NCI-H146 (cell line): ENCODE measurements at places on chromosomes 12 and 14.

DNA sequence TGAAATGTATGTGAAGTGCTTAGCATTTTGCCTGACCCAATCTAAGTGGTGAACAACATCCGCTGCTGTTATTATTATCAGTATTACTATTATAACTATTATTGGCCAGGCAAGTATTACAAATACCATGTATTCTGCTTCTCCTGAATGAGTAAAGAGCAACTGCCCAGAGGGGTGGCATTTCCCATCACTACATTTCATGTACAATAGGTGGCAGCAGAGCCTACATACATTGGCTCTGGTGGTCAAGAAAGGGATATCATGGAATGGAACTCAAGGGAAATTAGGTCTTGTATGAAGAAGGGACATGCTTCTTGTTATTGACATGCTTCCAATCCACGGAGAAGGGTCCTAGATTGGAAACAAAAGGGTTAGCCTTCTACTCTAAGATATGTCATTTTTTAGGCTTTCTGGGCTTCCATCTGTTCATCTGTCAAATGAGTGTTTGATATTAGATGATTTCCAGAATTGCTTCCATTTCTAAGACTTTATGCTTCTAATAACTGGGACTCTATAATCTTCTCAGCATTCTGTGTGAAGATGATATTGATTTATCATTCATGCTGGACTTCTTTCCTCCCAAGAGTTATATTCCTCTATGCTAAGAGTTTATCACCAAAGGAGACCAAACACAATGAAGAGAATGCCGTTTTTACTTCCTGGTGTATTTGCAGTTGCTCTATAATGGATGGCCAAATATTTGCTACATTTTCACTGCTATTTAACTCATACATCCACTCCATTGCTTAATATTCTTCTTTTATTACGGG, 239.1 kb downstream of the SSPN start:
- DNase-seq: peak; percentile 84

DNA sequence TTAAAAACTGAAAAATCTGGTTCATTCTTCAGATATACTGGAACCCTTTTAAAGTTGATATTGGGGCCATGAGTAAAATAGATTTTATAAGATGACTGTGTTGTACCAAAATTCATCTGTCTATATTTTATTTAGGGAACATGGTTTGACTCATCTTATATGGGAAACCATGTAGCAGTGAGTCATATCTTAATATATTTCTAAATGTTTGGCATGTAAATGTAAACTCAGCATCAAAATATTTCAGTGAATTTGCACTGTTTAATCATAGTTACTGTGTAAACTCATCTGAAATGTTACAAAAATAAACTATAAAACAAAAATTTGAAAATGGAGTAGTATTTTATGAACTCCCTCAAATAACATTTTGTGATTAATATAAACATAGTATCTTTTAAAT, 14.2 kb downstream of the PTGER2 start:
- DNase-seq: no peak

DNA sequence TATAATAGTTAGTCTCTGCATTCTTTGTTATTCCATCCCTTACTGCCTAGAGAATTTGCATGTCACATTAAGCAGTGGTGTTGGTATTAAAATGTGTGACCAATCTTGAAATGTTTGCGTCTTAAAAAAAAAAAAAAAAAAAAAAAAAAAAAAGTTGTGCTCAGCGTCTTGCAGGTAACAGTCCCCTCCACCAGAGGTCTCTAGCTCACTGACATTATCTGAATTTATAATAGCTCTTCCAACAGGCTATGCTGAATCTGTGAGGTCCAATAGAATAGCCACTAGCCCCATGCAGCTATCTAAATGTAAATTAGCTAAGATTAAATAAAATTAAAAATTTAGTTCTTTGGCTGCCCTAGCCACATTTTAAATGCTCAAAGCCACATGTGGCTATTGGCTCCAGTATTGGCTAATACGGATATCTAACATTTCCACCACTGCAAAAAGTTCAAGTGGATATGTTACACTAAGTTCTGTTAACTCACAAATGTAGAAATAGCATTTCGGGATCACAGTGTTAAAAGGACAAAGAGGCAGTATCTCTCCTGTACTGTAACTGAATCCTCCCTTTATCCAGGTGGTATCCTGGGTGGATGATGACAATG, 28.7 kb downstream of the NKX2-8 start:
- peak; percentile 36 for DNase-seq

GRCh38 chr12:19572920-19573558, 133.7 kb downstream of the AEBP2 start:
- DNase-seq: peak; percentile 68

DNA sequence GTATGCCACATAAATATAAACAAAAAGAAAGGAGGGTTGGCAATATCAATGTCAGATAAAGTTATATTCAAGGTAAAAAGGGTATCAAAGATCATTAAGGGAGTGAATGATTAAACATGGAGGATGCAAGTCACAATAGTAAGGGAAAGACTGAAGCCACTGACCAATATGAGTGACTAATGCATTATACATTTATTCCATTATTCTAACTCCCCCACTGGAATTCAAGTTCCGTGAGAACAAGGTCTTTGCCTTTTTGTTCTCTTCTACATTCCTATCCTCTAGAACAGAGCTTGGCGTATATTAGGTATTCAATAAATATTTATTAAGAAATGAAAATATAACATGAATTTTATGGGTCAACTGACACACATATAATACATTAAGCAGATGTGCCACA, 30.7 kb downstream of the MAP4K5 start:
- no peak for DNase-seq
